ENCODE measurements at places on chromosomes 7 and 10.
A peak's percentile ranks its signal among the peaks of the same experiment; 100 is the strongest.

- DNase-seq: no peak
Measured at GRCh38 chr10:92238054-92238585, 52.8 kb downstream of the CPEB3 start.

- DNase-seq: no peak
Measured at GRCh38 chr10:3775696-3776551, 9.1 kb downstream of the KLF6 start.

- no peak for DNase-seq
Measured at GRCh38 chr10:78770167-78771090, 298.3 kb upstream of the ZMIZ1 start.

DNA sequence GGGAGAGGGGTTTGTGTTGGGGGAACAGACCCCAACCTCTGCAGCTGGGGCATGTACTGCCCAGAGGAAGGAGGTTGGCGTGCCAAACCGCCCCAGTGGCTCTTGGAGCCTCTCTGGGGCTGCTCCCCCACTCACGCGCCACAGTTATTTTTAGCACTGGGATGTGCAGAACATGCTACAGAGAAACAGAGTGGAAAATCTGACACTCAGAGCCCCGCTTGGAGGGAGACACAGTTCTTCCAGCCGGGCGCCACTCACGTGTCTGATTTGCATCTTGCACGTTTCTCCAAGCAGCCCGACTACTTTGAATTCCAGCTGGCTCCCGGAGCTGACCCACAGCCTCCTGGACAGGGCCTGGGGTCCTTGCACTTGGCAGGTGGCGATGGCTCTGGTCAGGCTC lies 182.0 kb downstream of the RPS24 start:
- no peak for DNase-seq

DNA sequence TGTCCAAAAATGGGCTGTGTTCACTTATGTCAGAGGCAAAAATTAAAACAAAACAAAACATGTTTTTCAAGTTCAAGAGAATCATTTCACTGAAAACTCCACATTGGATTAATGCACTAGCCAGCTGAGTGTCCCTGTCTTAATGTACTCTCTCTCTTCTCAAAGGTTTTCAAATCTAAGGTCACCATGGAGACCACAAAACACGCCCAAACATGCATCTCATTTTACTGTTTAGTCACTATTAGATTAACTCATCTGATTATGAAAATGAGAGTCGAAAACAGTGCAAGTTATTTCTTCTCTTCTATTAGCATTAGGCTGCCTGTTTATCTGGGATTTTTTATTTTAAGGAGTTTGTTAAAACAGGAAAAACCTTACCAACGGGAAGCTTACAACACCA lies 70.8 kb upstream of the ASAH2 start:
- DNase-seq: no peak

GRCh38 chr7:3559278-3559677 lies 258.2 kb downstream of the SDK1 start:
- DNase-seq: no peak

GRCh38 chr10:76488602-76489001 lies 1057.2 kb downstream of the LRMDA start:
- no peak for DNase-seq

- DNase-seq: no peak
Measured at GRCh38 chr10:60495338-60496055, 105.8 kb upstream of the ANK3 start.

GRCh38 chr7:139681463-139681755 lies 96.4 kb downstream of the HIPK2 start:
- no peak for DNase-seq

DNA sequence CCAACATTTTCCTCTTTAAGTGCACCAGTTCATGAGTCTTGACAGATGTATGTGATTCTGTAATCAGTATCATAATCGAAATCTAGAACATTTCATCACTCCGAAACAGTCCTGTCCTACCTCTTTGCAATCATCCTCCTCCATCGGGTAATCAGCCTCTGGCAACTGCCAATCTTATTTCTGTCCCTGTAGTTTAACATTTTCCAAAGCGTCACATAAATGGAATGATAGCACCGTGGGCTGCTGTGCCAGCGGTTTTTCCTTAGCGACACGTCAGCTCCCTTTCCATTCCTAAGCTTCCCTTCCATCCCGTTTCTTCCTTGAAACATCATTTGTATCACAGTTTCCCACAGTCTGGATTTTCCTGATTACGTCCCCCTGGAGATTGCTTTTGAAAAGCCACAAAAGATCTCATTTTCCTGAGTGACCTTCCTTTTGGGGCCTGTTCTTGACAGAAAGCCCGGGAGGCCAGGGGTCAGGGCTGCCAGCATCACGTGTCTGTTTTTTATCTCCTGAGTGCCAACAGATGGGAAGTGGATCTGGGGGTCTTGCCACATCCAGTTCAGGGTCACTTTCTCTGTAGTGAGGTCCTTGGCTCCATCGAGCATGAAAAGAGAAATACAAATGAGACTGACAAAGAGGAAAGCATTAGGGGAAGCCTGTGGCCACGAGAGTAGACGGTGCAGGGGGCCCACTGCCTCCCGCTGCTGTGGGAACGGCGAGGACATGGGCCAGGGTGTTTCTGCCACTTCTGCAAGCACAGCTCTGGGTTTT lies 31.6 kb downstream of the TMEM120A start:
- DNase-seq: no peak

GRCh38 chr10:110392121-110392520 lies 87.4 kb upstream of the SMNDC1 start:
- DNase-seq: no peak

- DNase-seq: no peak
Measured at GRCh38 chr7:152574892-152575548, 100.9 kb downstream of the XRCC2 start.

DNA sequence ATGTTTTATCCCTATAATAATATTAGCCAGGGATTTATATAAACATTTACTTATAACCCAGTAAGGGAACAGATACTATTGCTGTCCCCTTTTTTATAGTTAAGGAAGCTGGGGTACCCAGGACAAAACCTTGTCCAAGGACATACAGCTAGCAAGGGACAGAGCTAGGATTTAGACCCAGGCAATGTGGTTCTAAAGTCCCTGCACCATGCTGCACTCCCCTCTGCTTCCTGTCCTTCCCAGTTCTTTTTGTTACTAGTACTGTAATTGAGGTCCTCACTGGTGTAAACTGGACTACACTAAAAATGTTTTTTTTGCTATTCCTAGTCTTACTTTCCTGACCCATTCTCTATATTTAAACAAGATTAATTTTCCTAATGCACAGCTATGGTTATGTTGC lies 16.6 kb downstream of the KLHDC10 start:
- no peak for DNase-seq

DNA sequence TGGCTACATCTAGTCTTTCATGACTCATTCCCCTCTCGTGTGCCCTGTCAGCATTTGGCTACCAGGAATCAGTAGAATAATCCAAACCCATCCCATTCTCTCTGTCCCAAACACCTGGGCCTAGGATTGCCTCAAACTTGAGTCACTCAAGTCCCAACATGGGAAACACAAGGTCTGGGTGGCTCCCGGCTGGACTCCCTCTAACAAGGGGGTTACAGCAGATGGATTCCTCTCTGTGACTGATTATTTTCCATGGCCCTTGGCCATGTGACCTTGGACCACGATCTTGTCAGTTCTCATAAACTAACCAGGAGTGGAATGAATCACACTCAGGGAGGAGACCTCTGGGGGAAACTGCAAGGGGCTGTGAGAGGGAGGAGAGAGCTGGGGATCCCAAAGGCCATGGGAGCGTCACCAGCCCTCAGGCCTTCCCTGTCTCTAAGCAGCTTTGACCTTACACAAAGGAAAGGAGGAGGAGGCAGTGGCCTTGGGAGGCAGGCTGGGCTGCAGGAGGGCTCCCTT lies 533.1 kb downstream of the KCNMA1 start:
- DNase-seq: no peak

DNA sequence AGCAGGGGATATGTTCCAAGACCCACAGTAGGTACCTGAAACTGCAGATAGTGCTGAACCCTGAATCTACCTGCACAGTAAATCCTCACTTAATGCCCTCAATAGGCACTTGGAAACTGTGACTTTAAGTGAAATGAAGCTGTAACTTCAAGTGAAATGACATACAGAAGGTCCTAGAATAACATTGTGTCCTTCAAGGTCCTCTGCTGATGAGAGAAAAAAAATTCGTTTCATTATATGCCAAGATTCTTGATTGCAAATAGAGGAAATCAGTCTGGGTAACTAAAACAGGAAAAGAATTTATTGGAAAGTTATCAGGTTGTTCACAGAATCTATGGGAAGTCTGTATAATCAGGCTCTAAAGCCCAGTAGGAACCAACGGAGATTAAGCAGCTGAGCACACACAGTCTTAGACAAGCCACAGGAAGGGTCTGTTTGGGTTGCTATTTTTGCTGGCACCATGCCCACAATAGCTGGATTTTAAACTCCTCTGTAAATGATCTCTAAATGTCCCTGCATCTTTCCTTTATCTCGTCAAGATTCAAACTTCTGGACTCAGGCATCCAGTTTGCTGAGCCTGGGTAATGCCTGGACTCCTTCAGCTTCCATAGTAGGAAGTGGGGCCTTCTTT lies 57.5 kb downstream of the EXOC4 start:
- no peak for DNase-seq

DNA sequence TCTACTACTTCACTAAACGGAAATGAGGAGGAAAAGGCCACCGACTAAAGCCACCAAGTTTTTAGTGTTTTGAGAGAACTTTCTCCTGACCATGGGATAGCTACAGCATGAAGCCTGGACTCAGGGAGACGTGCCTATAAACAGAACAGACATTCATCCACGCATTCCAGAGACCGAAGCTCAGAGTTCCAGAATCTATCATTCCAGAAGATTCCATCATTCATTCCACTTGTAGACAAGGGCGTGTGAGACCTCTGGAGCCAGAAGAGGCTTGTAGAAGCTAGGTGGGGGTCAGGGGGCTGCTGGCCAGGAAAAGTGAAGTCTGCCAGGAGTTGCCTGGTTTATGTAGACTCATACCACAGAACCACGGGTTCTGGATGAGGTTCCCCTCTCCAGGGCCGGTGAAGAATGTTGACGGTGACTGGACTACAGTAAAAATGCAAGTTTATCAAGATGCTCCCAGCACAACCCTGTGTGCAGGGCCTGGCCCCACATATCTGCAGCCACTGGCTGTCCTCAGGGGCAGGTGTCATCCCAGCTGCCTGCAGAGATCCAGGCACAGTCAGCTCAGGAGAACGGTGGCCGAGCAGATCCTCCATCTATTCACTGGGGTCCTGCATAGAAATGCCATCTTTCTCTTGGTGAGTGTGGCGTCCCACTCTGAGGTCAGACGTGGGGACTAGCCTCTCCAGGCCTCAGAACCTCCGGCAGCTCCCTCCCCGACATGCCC lies 215.7 kb downstream of the USP6NL start:
- no peak for DNase-seq

- no peak for DNase-seq
Measured at GRCh38 chr7:104231054-104232046, 23.5 kb upstream of the ORC5 start.

DNA sequence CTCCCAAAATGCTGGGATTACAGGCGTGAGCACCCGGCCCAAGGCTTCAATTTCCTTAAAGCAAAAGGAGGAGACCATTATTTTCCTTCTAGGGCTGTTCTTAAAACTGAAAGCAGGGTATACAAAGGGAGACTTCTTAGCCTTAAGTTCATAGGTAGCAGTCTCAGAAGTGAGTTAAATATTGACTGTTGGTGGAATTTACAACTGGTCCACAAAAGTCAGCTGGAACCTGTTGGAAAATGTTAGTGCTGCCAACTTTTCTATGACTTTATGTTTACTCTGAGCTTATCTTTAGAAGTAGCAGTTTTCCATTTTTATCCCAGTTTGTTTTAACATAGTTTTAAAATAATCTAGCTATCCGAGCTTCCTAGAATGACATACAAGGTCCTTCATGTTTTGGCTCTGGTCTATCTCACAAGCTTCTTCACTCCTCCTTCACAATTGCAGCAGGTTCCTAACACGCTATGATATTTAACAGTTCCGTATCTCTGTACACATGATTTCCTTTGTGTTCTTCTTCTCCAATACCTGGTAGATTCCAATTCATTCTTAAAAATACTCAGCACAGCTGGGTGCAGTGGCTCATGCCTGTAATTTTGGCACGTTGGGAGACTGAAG lies 3.3 kb downstream of the SLC26A3 start:
- no peak for DNase-seq

- DNase-seq: no peak
Measured at GRCh38 chr7:108335269-108335918, 120.8 kb downstream of the NRCAM start.

- DNase-seq: no peak
Measured at GRCh38 chr10:12413369-12413711, 64.0 kb downstream of the CAMK1D start.

DNA sequence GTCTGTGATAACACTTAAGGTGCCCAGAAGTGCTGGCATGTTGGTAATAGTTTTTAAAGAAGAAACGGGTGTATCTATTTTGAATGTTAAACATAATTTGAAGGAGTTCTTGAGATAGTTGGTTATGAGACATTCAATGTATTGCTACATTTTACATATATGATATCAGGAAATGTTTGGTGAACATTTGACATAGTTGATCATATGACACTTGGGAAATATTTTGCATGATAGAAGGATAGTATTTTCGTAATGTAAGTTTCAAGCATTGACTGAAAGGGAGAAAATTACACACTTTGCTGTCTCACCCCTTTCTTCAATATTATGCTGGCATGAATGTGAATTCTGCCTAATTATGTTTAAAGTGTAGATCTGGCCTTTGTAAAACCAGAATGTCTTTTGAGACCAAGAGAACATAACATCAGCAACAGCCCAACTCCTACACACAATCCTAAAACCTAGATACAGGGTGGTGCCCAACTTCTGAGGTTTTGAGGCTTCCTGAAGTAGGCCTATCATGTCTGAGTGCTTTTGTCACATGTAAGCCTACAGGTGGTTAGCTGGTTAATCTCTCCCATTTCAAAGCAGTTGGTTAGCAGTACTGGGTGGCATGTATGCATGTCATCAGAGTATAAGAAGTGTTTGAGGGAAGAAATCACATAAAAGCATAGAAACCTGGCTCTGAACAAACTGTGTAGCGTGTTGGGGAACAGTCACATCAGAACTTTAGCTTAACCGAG lies 2.1 kb downstream of the ADD3 start:
- DNase-seq: peak; percentile 13

- DNase-seq: no peak
Measured at GRCh38 chr7:25180946-25181345, 47.3 kb downstream of the NPVF start.

DNA sequence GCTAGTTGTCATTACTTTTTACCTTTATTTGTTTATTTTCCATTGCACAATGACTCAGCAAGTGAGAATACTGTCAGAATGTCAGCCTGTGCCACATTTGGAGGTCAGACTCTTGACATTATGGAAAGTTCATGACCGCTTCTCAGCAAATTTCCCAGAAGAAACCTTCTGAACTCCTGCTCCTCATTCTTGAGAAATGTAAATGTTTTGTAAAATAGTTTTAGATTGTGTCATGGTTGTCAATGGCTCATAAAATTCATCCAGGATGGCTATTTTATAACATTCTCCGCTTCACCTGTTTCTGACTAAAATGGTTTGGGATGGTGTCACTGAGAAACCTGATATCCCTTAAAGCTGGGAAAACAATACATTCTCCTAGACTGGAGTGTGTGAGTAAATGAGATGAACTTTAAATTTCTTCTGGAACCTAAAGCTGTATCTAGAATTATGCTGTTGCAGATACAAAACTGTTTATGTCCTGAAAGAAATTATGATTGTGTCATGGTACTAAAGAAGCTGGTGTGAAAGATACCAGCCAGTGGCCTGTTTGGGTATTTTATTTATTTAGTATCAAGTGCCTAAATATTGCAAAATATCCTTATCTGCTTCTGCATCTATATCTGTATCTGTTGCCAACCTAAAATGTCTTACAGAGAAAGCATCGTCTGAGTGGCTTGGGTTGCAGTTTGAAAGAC lies 671.7 kb downstream of the GATA3 start:
- DNase-seq: no peak

GRCh38 chr7:1413936-1414639 lies 45.2 kb downstream of the MICALL2 start:
- no peak for DNase-seq

- DNase-seq: no peak
Measured at GRCh38 chr7:50851891-50852290, 69.2 kb upstream of the GRB10 start.

All from stimulated activated CD4-positive, alpha-beta T cell treated with anti-CD3 and anti-CD28 coated beads, Interleukin-15, amount 100 ng/mL, for 1 hour (primary cell).